ENCODE measurements at places on chromosomes 6 and 20.

- no peak for DNase-seq
Measured at GRCh38 chr6:75608956-75609533, 7.4 kb downstream of the SENP6 start.

DNA sequence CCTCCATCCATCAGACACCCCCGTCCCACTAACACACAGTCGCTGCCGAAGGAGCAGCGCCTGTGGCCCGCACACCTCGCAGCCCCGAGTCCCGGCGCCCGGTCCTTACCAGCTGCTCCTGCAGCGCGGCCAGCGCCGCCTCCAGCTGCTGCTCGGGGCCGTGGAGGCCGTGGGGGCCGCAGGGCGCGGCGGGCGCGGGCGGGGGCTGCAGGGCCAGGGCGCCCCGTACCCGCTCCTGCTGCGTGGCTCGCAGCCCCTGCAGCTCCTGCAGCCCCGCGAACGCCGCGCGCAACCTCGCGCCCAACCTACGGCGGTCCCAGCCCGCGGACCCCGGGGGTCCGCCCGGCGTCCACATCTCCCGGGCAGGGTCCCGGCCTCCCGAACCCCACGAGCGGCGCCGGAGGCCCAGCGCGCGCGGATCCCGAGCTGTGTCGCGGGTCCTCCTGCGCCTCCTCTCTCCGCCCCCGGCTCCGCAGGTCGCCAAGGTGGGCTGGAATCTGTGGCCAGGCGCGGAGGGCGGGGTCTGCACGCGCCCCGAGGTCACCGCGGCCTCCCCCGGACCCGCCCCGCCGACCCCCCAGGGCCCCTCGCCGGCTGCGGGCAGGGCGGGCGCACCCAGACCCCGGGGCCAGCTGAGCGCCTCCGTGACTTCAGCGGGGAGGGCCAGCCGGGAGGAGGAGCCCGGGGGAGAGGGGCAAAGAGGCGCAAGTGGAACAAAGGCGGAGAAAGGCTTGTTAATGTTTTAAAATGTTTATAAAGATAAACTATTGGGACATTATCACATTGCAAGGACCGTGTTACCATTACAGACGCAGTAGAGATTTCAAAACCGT, at the start of gene DACT2:
DACT2 (minus strand) TSS at position 499 of the 833 bp plus-strand sequence; CDS start at position 355, 144 bp downstream.
- DNase-seq, result no peak

DNA sequence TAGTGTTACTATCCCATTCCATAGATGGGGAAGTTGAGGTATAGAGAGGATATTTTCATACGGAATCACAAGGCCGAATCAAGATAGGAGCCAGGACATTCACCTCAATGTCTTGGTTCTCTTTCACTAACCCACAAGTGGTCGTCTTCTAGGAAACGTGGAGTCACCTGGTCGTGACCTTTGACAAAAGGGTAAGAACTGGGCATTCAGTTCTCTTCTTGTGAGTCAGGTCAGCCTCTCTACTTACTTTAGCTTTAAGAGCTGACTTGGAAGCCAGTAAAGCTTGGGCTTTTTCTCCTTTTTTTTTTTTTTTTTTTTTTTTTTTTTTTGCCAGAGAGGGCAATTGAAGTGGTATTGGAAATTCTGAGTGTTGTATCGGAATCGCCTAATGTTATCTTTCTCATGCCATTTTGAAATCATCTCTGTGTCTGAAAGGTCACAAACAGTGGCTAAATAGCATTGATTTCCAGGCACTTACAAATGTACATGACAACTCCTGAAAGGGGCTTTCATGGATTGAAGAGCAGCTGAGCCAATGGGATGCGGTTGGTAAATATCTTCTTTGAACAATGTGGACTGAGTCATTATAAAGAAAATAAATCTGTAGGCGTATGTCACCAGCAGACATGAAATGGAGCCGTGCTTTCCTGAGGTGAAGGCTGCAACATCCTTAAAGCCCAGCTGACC, 356.9 kb downstream of the KIF16B start:
- DNase-seq, result no peak

- DNase-seq, result no peak
Measured at GRCh38 chr20:50693001-50693400, 1.7 kb upstream of the RIPOR3 start.

DNA sequence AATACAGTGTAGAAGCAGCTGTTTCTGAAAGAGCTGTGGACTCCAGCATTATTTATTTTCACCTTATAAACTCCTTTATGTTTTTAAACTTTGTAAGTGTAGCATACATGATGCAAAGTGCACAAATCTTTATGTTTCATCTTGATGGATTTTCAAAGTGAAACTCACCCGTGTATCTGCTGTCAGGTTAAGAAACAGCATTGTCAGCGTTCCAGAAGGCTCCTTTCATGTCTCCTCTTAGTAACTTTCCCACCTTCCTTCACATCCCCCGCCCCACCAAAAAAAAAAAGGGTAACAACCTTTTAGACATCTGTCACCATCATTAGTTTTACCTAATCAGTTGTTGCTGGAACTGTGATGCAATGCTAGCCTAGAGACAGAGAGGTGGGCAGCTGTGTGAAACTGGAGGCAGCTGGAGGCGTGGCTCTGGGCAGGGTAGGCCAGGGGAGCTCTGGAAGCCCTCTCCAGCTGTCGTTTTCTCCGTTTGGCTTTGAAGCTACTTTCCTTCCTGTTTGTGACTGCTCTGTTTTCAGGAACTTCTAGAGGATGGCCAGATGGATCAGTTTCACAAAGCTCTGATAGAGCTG, 7.2 kb downstream of the ACTR5 start:
- no peak for DNase-seq

- DNase-seq, result no peak
Measured at GRCh38 chr20:34755367-34755766, 51.2 kb downstream of the TP53INP2 start.

DNA sequence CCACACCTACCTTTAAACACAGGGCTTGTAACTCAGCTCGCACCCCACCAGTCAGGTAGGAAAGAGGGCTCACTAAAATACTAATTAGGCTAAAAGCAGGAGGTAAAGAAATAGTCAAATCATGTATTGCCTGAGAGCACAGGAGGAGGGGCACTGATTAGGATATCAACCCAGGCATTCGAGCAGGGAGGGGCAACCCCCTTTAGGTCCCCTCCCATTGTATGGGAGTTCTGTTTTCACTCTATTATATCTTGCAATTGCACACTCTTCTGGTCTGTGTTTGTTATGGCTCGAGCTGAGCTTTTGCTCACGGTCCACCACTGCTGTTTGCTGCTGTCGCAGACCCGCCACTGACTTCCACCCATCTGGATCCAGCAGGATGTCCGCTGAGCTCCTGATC, 657.2 kb downstream of the PRIM2 start:
- no peak for DNase-seq

GRCh38 chr6:51814418-51814817, 273.0 kb downstream of the PKHD1 start:
- no peak for DNase-seq

- no peak for DNase-seq
Measured at GRCh38 chr20:45059022-45059728, 41.8 kb downstream of the KCNS1 start.

- DNase-seq, result no peak
Measured at GRCh38 chr6:131998255-131998982, 47.2 kb upstream of the CCN2 start.

DNA sequence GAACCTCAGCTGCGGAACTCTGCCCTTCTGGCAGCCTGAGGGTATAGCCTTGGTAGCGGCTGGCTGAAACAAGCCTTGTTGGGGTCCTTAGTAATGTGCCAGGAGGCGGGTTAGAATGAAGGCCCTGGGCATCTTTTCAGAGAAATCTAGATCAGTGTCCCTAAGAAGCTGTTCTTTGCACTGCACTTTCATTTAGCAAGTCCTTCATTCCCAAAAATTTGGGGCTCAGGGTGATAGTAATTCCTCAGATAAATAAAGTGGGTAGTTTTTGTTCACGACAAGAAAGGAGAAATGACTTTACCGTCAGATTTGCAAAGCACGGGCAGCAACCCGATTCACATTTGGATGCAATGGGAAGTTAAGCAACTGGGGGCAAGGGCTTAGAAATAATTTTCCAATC, 3.2 kb downstream of the INSM1 start:
- DNase-seq, result no peak

DNA sequence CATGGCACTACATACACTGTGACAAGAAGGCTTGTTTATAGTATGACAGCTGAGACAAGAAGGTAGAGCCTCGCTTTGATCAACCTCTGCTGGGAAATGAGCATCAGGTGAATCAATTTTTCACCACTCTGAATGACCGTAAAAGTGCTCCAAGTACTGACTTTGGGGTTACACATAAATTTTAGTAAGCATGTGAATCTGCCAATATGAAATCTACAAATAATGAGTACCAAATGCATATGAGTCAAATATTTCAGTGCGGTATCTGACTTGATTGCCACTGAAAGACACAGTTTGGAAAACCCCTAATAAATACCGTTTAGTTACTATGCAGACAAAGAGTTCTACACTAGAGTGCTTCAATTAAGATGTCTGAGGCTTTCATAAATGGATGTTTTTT, 77.8 kb downstream of the ATG5 start:
- peak; percentile 66 for DNase-seq

- no peak for DNase-seq
Measured at GRCh38 chr6:94074764-94075163, 655.4 kb upstream of the EPHA7 start.

DNA sequence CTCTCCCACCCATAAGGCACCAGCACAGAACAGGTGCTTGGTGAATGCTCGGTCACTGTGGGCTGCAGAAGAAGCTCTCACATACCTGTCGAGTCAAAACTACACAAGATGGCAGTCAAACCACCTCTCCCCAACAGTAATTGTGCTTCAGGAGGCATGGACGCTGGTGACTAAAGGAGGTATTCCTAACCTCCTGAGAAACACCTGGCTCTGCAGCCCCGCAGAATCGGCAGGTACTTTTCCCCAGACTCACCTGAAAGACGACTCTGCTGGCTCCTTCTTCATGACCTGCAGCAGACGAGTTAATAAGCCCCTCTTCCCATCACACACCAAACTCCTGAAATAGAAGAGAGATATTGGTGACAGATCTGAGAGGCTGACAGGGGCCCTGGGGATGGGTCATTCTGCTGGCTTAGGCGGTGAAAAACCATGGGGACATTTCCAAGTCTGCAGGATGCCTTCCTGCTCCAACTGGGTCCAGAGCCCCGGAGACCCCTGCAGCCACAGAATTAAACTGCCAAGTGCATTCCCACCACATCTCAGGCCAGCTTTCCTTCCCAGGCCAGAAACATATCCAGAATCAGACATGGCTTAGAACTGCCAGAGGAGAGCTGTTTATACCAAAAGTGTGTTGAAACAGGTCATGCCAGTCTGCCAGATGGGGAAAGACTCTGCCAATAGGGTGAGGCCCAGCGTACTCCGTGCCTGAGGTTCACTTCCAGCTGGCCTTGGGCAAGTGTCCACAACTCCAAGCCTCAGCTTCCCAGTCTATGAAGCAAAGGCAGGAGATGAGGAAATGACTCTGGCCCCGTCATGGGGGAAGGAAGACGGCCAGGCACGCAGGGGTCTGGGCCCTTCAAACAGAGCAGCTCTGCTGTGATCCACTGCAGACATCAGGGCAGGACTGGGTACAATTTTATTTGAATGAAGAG, 53.0 kb downstream of the MYH7B start:
- DNase-seq, result no peak

- no peak for DNase-seq
Measured at GRCh38 chr6:106599440-106599839, 29.9 kb downstream of the RTN4IP1 start.

DNA sequence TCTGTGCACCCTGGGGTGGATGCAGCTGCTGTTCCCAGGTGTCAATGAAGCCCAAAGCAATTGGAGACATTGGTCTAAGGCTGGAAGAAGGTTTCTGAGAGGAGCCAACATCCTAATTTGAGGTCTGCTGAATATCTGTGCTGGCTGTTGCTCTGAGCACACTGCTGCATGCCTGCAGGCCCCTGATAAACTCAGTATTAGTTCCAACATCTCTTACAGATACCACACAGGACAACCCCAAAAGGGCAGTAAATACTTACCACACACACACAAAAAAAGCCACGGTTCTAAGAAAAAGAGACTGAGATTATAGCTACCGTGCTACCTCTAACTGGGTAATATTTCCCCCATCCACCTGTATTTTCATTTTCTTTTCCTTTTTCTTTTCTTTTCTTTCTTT, 164.3 kb upstream of the SOX4 start:
- no peak for DNase-seq

DNA sequence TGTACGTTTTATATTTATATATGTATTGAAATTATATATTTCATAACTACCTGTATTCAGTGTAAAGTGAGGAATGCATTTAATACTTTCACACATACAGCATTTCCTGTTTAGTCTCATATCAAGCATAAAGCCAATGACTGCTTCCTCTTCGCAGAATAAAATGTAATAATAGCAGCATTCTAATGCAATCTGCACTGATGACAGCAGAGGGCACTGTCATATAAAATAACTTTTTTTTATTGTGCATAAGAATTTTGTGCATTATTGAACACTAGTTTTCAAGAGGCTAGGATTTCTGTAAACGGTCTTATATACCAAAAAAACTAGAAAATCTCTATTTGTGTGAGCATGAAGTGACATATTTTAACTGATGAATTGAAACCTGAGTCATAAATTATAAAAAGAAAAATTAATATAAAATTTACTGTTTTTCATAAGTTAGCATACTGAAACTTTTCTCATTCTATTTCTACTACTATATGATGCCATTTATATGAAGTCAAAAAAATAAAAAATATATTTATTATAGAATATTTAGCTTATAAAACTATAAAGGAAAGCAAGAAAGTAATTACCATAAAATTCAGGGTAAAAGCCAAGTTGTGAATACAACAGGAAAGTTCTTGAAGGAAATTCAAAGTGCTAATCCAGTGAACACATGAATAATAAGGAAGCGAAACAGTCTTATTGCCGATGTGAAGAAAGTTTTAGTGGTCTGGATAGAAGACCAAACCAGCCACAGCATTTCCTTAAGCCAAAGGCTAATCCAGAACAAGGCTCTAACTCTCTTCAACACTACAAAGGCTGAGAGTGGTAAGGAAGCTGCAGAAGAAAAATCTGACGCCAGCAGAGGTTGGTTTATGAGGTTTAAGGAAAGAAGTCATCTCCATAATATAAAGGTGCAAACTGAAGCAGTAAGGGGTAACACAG, 36.3 kb downstream of the RNF146 start:
- DNase-seq, result peak; percentile 50

- no peak for DNase-seq
Measured at GRCh38 chr6:126539022-126539421, 199.1 kb downstream of the CENPW start.

- no peak for DNase-seq
Measured at GRCh38 chr20:18845017-18845416, 31.4 kb downstream of the SCP2D1 start.

DNA sequence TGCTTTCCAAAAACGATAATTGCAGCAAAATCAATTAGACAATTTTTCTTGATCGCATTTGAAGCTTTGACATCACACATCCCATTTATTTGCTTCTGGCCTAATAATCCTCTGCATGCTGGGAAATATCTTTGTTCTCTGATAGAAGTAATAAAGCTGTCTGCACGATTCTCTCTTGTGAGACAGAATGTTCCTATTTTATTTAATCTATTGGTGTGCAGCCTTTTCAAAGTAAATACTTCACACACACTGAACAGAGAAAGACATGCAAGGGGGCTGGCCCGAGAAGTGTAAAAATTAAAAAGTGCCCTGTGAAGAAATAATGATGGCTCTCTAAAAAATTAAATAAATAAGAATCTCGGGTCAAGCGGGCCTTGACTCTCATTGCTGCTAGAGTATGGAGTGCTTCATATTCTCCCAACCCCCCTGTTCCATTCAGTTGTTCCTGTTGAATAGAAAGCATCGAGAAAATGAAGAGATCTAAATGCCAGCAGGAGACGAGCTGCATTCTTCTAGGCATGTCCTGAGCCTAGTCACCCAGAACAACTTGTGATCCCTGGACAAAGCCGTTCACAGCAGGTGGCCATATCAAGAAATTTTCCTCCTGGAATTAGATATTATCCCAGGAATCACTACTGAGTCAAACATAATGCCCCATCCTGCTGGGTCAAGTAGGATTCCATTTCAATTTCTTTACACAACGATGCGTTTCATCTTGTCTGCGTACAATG, 625.9 kb upstream of the EPHA7 start:
- DNase-seq, result no peak

All from activated CD4-positive, alpha-beta T cell treated with anti-CD3 and anti-CD28 coated beads, Interleukin-10, Interleukin-2, amounts not matched to agents 100 ng/mL and 50 ng/mL, durations not matched to agents 16 hours and 8 hours (primary cell).